Cerebellar cortex (tissue), 1 donor: ENCODE measurements at places on chromosomes 5 and 9.

GRCh38 chr5:128579639-128580038, 41.6 kb upstream of the FBN2 start:
- no peak for DNase-seq

DNA sequence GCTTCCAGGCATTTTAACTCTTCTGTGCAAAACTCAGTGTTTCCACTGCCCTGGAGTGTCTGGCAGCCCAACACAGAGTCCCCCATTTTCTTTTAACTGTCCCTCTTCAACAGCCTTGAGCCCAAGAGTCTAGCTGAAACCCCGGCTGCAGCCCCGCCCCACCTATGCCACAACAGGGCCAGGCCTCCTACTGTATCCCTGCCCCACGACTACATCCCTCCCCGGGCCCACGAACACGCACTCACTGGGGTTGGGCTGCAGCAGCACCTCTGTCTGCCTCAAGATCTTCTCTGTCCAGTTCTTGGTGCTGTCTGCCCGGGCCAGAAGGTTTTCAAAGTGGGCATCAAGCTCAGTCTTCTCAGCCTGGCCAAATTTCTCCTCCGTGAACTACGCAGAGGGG, 6.1 kb downstream of the SH3GLB2 start:
- DNase-seq, result no peak

GRCh38 chr9:28600226-28600625, 1026.9 kb upstream of the C9orf72 start:
- DNase-seq, result no peak

DNA sequence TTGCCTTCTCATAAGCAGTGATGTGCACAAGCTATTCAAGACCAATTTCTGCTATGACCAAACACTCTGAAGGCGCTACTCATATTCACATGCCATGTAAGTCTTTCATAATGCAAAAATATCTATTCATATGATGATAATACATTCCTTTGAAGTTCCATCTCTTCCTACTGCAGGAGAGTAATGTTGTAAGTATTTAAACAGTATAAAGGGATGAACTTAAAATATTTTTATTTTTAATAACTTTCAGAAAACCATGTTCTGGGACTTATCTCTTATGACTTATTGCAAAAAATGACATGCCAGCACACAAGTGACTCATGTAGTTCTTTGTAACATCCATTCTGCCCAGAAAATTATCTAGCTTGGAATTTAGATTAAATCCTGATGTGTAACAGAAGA, 376.4 kb downstream of the KCTD16 start:
- DNase-seq, result no peak

GRCh38 chr9:116298878-116299391, 145.3 kb downstream of the PAPPA start:
- DNase-seq, result no peak

- DNase-seq, result no peak
These were observed 236.1 kb downstream of the PAPPA start for GRCh38 chr9:116389541-116390302.

DNA sequence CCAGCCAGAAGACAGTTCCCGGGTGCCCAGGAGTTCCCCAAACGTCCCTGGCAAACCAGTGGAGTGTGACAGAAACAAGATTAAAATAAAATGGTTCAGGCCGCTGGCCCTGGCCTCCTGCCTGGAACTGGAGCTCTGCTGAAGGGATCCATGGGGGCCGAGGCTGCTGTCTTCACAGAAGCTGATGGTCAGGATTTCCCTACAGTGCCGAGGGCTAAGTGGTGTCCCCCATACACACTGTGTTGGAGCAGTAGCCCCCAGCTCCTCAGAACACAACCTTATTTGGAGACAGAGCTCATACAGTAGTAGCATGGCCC, 55.9 kb downstream of the MRPL36 start:
- DNase-seq, result no peak

GRCh38 chr9:130290291-130291181, 25.0 kb downstream of the HMCN2 start:
- DNase-seq, result no peak

DNA sequence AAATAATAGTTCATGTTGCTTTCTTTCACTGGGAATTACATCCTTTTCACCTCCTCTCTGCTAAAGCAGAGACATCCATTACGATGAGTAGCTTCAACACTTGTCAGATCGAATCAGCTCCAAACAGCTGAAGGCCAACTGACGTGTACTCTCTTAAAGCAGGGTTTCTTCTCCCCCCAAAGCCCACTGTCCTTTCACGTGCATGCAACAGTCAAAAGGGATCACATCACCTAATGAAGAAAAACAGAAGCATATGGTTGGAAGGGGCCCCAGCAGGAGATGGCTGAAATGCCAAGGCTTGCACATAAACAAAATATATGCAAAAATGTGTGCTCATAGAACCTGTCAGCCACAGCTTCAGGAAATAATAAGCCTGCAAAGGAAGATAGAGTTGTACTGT, 421.6 kb downstream of the ANXA1 start:
- peak; percentile 83 for DNase-seq

GRCh38 chr5:75588666-75589065, 22.6 kb upstream of the ANKDD1B start:
- no peak for DNase-seq

DNA sequence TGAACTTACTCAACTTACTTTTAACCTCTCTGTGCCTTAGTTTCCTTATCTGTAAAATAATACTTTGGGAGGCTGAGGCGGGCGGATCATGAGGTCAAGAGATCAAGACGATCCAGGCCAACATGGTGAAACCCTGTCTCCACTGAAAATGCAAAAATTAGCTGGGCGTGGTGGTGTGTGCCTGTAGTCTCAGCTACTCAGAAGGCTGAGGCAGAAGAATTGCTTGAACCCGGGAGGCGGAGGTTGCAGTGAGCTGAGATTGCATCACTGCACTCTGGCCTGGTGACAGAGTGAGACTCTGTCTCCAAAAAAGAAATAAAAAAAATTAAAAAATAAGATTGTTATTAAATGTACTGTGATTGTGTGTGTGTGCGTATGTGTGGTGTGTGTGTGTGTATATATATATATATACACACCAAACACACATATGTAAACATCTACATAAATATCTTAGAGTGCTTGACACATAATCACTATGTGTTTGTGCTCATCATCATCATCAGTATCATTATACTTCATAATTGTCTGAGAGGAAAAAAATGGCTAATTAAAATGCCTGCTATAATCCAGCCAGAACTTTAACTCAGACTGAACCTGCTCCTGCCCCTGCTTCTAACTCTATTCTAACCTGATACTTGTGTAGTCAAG, 312.8 kb downstream of the FER start:
- no peak for DNase-seq

DNA sequence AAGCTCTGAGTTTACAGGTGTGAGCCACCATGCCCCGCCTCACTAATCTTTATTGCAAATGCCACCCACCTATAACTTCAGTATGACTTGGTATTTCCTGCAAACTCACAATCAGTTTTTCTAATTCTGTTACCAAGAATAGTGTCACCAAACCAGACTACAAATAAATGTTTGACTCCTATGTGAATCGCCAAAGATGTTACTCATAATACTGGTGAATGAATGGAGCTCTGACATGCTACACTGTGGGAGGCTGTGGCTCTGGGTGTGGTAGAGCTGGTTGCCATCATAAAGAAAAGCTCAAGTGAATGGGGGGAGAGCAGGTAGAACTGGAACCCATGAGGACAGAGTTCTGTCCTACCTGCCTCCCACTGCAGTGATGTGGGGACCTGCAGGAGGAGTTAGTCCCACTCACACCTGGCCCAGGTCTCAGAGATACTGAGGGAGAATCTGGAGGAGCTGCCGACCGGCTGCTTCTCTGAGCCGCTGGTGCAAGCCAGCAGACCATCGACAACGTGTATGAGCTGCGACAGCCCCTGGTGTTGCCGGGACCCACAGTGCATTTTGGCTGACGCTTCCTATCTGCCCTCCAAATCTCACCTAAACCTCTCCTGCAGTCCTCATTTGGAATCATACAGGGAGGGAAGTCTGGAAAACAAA, 95.7 kb downstream of the ENTREP1 start:
- no peak for DNase-seq

GRCh38 chr5:150160448-150161081, 4.9 kb upstream of the PDGFRB start:
- DNase-seq, result no peak

GRCh38 chr9:82532504-82533180, 530.3 kb downstream of the RASEF start:
- peak; percentile 12 for DNase-seq

DNA sequence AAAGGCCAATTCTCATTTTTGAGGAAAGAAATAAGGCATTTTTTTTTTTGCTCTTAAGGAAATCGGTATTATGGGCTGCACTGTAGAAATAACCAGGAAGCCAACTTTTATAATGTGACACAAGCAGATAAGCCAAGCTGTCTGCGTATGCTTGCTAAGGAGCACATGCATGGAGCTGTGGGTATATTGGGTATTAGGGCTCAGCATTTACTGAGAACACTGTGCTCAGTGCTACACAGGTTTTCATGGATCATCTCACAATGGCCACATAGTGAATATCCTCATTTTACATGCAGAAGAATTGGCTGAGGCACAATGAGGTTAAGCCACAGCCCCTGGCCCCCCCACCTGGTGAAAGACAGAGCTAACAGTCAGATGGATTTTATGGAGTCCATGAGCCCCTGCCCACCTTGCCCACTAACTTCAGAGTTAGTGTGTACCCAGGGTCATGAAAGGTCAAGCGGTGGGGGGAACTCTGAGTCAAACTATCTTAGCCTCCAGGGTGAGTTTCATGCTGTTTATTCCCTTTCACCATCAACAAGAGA, 204.8 kb downstream of the SPATA31A6 start:
- no peak for DNase-seq

GRCh38 chr5:88785746-88786565, 97.0 kb downstream of the MEF2C start:
- peak; percentile 72 for DNase-seq

- DNase-seq, result no peak
These were observed 22.4 kb downstream of the LYRM7 start for GRCh38 chr5:131193106-131193505.

- DNase-seq, result no peak
These were observed 246.9 kb downstream of the FBXL7 start for GRCh38 chr5:15746833-15747232.

DNA sequence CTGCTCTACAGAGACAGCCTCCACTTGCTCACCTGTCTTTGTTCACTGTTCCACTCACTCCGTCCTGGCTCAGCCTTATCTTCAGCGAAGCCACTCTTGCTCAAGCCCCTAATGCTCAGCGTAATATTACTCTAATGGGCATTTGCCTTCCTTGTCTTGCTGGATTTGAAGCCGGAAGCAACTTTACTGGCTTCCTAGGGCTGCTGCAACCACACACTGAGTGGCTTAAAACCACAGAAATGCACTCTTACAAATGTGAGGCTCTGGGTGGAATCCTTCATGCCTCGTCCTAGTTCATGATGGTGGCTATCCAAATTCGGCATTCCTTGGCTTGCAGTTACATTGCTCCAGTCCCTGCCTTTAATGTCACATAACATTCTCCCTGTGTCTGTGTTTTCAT, 85.5 kb upstream of the MARCHF11 start:
- DNase-seq, result no peak

- no peak for DNase-seq
These were observed 205.2 kb downstream of the SEC61B start for GRCh38 chr9:99427260-99427659.

DNA sequence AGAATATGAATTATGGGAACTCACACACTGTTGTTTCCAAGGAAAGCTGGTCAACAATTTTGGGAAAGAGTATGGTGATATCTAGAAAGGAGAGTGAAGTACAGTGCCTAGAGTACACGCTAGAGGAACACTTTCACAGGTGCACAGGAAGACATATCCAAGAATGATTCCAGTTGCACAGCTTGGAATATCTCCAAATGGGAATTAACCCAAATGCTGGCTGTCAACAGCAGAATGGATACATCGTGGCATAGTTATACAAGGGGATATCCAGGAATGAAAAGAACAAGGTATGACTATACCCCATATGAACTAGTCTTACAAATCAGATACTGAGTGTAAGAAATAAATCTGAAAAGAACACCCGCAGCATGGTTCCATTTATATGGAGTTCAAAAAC, 231.3 kb downstream of the FSTL4 start:
- DNase-seq, result no peak

DNA sequence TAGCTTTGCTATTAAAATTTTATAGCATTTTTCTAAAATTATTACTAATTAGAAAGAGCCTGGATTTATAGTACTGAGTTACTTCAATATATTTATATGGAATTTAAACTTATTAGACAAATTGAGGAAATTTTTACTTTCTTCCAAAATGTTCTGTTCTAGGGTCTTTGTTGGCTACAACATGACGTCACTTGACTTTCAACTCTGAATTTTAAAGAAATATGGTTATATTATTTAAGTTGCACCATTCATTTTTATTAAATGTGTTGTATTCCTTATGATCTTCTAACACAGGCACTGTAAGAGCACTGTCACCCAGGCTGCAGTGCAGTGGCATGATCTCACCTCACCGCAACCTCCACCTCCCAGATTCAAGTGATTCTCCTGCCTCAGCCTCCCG, 119.4 kb upstream of the CYLC2 start:
- no peak for DNase-seq

DNA sequence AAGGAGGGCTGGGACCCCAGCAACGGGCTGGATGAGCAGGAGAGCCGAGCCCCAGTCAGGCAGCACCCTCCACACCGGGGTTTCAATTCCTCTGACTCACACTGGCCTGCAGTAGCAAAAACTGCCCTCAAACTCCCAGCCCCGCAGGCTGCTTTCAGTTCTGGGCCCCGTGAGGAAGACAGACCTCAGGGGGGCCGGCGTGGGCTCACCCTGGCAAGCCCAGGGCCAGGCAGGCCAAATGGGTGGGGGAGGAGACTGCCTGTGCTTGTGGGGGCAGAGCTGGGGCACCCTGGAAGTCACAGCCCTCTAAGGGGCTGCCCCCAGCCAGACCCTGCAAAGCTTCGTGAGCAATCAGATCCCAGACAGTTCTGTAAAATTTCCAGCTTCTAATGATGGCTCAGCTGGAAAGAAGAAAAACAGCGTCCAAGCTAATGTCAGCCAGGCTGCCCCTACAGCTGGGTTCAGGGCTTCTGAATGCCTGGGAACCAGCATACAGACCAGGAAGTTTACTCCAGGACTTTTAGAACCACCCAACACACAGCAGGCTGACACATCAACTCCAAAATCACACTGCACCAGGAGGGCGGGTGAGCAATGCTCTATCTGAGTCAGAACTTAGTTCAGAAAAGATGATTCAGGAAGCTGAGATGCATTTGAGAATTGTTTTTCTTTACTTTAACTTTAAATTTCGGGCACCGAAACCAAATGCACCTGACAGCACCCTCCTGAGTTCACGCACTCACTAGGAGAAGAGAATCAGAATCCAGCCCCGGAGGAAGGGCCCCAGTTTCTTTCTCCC, 34.7 kb downstream of the LPCAT1 start:
- no peak for DNase-seq

DNA sequence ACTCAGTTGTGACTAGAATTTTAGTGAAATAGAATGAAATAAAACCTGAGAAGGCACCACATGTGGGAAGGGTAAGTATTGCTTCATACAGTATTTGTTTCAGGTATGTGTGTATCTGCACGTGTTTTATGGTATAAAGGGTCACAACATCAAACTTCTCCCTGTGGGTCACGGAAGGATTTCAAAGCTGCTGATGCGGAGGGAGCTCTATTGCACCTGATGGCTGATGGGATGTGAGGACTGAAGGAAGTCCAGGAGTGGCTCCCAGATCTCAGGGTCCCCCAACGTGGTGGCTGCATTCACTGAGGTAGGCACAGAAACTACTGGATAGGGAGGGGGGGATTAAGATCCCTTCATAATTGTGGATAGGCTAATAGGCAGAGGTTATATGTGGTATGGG, 159.7 kb downstream of the PJA2 start:
- no peak for DNase-seq

GRCh38 chr5:172010278-172010677, 3.8 kb upstream of the FBXW11 start:
- DNase-seq, result peak; percentile 72
